ENCODE measurements at places on chromosomes 1 and 21. TPM values are rescaled to one million over a fixed set of nuclear protein-coding genes. Genes with fewer than 3 reads are reported as not detected.

KLHDC7A gene
- not detected for total RNA-seq

ANXA9 gene
- not detected for total RNA-seq

DNA sequence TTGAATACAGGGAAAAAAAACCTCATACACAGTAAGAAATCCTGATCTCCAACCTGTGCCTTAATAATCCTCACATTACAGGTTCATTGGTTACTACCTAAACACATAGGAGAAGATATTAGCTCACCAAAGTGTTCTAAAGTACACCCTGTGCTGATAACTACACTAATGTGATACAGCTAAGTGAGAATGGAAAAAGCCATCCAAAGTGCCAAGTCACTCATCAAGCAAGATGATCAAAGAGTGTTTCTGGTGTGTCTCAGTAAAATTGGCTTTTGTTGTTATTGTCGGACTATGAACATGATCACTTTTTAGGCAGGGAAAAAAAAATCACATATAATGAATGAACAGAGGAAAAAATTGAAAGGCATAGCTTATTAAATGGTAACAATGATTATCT lies 31.4 kb downstream of the EPS15 start:
- no peak for DNase-seq

VWA5B1 gene
- total RNA-seq: not detected

DIO1 gene
- total RNA-seq: not detected

DNA sequence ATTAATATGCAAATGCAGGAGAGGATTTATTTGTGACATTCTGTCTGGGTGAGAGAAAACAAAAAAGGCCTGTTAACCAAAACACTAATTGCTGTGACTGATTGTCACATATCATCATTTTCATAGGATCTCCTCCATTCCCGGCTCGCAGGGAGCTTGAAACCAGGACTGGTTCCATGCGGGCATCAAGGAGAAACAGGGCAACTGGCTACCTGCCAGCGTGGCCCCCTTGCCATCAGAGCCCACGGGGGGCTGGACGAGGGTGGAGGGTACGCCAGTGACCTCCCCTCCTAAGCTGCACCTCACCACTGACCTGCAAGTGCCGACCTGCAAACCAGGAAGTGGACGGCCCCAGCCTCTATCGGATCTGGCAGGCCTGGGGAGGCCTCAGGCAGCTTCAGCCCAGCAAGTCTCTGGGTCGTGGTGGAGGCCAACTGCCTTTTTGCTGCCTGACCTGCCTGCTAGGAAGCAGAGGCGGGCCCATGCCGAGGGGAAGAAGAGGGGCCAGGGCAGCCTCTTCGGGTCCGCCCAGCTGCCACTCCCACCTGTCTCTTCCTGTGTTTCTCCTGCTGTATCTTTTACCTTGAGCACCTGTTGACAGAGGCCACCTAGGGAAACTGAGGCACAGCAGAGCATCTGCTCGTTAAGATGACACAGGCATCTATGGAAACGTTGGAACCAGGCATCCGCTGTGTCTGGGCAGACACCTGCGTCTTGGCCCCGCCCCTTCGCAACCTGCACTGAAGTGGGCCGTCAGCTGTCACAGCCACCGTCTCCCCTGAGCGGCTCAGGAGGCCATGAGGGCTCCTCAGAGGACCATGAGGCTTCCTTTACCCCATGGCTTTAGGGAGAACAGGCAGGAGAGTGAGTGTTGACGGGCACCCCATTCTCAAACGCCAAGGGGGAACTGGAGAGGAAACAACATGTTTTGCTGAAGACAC lies 74.8 kb downstream of the CASZ1 start:
- no peak for DNase-seq

CCDC30 gene
- 3.0 TPM for total RNA-seq

DNA sequence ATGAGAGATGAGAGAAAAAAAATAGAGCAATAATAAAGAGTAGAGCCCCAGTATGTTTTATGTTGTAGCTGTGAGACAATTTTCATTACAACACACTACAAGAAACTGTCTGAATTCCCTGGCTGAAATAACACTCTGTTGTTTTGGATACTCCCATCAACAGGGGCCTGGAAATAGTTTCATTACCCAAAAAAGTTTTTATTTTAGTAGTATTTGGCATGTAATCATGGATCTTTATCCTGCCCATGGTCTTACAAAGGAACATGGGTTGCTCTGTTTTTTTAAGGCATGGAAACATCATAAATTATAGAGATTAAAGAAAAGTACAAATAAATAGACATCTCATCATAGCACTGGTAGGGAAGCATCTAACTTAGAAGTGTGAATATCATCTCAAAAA lies 56.3 kb downstream of the GNG12 start:
- DNase-seq: no peak

- no peak for DNase-seq
Measured at GRCh38 chr1:100036718-100037655, 67.2 kb downstream of the SLC35A3 start.
